ENCODE measurements at places on chromosomes 2 and 18.

- H3K4me1 ChIP-seq: peaks cover 8% of the 10 kb centered on the region
- H3K4me3 ChIP-seq: no peak overlapping the region
- DNase-seq: no peak
Observed at GRCh38 chr2:38215993-38216392, 140.0 kb upstream of the CYP1B1 start.

GRCh38 chr2:19711470-19712372 lies 190.1 kb downstream of the TTC32 start:
- peak overlapping the region; percentile 35 for H3K27ac ChIP-seq
- H3K27me3 ChIP-seq: peaks cover 19% of the 10 kb centered on the region
- DNase-seq: no peak
- no peak overlapping the region for H3K4me3 ChIP-seq
- no peaks in the 10 kb centered on the region for H3K36me3 ChIP-seq

DNA sequence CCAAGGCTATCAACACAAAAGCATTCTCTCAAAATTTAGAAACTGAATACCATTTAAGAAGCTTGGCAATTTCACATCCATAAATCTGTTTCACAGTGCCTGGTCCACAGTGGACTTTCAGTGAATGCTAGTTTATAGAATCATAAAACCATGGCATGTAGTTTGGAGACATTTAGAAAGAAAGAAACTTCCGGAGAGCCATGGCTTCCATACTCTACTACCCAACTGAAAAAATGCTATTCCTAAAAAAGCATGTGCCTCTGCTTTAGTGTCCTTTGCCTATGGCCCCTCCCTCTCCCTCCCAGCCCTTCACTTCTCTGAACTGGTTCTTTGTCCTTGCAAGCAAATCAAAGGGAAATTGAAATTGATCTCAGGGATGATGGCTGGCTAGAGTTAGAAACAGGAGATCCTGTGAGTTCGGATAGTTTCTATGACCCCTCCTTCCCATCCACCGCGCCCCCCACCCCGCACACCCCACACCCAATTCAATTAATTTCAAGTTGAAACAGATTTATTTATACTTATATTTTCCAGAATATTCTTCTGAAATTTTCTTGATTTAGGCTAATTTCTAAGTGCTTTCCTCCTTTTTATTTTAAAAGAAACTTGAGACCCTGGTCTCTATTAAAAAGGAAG lies 248.3 kb downstream of the TRIB2 start:
- DNase-seq: no peak
- H3K4me3 ChIP-seq: no peak overlapping the region
- peaks cover 11% of the 10 kb centered on the region for H3K4me1 ChIP-seq

DNA sequence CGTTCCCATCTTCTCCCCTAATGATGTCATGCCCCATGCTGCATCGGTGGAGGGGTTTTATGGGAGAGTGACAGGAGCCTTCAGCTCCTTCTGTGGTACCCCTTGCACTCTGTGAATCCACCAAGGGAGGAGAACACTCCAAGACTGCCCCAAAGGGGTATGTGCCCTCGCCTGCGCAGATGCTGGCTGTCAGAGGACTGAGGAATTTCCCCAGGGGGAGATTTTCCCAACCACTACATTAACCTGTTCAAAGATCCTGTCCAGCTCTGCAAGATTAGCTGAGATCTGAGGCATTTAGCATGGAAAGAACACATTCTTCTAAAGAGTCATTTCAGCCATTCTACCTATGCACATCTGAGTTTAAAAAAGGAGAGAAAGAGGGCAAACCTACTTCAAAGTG lies 143.2 kb upstream of the ITGA6 start:
- no peak for DNase-seq
- peaks cover 53% of the 10 kb centered on the region for H3K4me1 ChIP-seq
- no peak overlapping the region for H3K27ac ChIP-seq
- no peaks in the 10 kb centered on the region for H3K36me3 ChIP-seq

DNA sequence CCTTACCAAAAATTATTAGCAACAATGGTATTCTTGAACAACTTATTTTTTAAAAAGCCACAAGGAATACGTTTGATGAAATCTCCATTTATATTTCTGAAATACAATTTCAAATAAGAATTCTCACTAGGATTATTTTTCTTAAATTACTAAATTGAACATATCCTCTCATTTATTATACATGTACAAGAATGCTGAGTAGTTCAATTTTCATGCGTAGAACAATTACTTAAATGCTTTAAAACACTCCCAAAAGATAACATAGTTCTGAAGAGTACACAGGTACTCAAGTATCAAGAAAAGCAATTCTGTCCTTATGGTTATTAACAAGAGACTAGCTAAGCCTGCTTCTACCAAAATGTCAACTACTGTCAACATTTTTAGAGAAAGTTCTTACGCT lies 268.1 kb downstream of the ZNF385B start:
- H3K27ac ChIP-seq: no peak overlapping the region
- no peak for DNase-seq
- H3K4me1 ChIP-seq: no peaks in the 10 kb centered on the region
- H3K4me3 ChIP-seq: no peak overlapping the region
- H3K27me3 ChIP-seq: peaks cover 9% of the 10 kb centered on the region
- no peaks in the 10 kb centered on the region for H3K36me3 ChIP-seq

DNA sequence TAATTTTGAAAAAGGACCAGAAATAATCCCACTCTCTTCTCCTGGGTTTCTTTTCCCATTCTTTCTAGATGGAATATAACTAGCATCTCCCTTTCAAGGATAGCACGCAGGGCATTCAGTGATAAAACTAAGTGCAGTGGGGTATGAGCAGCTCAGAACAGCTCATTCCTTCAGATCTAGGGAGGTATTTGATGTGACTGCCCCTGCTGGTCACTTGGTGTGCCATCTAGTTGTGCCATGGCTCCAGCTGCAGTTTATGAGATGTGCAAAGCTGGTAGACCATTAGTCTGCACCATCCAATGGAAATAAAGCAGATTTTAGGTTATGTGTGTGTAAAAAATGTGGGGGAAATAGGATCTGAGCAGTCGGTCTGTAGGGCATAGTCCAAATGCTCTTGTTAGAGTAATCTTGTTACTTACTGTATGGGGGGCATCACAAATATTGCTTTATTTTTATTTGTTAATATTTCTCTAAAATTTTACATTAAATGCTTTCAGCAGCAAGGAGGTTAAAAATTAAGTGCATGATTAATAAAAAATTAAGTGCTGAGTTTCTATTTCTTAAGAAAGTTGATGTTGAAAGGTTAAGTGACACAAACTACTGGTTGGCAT lies 38.9 kb downstream of the CTAGE1 start:
- no peaks in the 10 kb centered on the region for H3K4me1 ChIP-seq
- peaks cover 1% of the 10 kb centered on the region for H3K27me3 ChIP-seq
- H3K27ac ChIP-seq: no peak overlapping the region
- peak; percentile 22 for DNase-seq
- H3K36me3 ChIP-seq: no peaks in the 10 kb centered on the region
